ENCODE measurements at places on chromosomes 4 and X.

DNA sequence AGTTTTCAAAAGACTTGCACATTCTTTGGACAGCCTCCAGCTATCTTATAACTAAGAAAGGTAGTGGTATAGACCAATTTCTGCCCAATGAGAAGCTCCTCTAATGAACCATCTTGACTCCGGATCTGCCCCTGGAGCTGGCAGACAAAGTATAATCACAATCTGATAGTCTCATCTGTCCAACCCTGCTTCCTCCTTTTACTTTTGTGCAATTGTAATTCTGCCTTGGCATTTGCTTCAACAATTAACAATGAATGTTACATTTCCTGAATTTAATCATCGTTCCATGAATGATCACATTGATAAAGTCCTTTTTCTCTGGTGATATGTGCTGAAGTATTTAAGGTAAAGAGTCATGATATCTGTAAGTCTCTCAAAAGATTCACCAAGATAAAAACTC, 27.8 kb downstream of the FRYL start:
- DNase-seq: no peak
- H3K27ac ChIP-seq: peak overlapping the region; percentile 44
- H3K4me3 ChIP-seq: no peak overlapping the region
- peaks cover 76% of the 10 kb centered on the region for H3K4me1 ChIP-seq
- no peaks in the 10 kb centered on the region for H3K27me3 ChIP-seq

- H3K36me3 ChIP-seq: no peaks in the 10 kb centered on the region
- H3K4me3 ChIP-seq: no peak overlapping the region
- no peaks in the 10 kb centered on the region for H3K4me1 ChIP-seq
- no peak overlapping the region for H3K27ac ChIP-seq
Measured at GRCh38 chr4:73721909-73722308, 18.5 kb upstream of the CXCL8 start.

GRCh38 chrX:152024710-152025109, 50.2 kb upstream of the GABRE start:
- H3K4me1 ChIP-seq: no peaks in the 10 kb centered on the region
- no peak overlapping the region for H3K27ac ChIP-seq
- no peaks in the 10 kb centered on the region for H3K36me3 ChIP-seq
- DNase-seq: no peak
- H3K27me3 ChIP-seq: no peaks in the 10 kb centered on the region

DNA sequence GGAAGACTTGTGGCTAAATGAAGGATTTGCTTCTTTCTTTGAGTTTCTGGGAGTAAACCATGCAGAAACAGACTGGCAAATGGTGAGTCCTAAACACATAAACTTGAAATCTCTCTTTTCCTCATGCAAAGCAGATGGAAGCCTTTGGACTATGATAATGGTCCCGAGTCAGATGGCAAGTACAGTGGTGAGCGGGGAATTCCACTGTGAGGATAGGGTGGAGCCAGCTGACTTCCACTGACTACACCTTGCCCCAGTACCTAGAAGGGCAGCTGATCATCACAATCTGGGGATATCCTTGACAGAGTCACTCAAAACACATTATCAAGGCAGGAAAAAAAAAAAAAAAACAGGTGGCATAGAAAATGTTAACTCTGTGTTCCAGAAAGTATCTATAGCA, 34.3 kb downstream of the ENPEP start:
- H3K27me3 ChIP-seq: no peaks in the 10 kb centered on the region
- no peak overlapping the region for H3K27ac ChIP-seq
- H3K4me1 ChIP-seq: peaks cover 3% of the 10 kb centered on the region
- no peaks in the 10 kb centered on the region for H3K36me3 ChIP-seq
- no peak overlapping the region for H3K4me3 ChIP-seq

GRCh38 chr4:35938936-35939335, 305.4 kb downstream of the ARAP2 start:
- DNase-seq: no peak
- no peak overlapping the region for H3K27ac ChIP-seq
- H3K4me1 ChIP-seq: no peaks in the 10 kb centered on the region
- H3K27me3 ChIP-seq: no peaks in the 10 kb centered on the region
- H3K4me3 ChIP-seq: no peak overlapping the region
